Natural killer cell treated with Interleukin-12 subunit alpha and Interleukin-12 subunit beta and Interleukin-15 and Interleukin-18, amount 100 ng/mL, for 72 hours (primary cell): ENCODE measurements at places on chromosomes 1 and 21.

DNA sequence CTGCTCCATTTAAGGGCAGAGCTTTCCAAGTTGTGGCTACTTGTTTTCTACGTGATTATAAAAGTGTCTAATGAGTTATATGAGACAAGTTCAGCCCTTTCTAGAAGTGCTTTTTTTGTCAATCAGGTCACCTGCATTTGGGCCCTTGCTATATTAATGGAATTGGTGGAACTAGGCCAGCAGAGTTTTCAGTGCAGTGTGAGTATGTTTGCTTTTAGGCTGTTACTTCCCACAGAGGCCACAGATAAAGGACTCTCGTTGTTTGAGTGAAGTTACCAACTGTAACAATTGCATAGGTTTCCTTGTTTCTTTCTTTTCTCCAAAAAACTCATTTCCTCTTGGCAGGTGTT is 10.9 kb downstream of the SMAP2 start:
- DNase-seq, result no peak

- DNase-seq, result peak; percentile 90
Measured at GRCh38 chr1:233113009-233113879, 162.8 kb downstream of the NTPCR start.

DNA sequence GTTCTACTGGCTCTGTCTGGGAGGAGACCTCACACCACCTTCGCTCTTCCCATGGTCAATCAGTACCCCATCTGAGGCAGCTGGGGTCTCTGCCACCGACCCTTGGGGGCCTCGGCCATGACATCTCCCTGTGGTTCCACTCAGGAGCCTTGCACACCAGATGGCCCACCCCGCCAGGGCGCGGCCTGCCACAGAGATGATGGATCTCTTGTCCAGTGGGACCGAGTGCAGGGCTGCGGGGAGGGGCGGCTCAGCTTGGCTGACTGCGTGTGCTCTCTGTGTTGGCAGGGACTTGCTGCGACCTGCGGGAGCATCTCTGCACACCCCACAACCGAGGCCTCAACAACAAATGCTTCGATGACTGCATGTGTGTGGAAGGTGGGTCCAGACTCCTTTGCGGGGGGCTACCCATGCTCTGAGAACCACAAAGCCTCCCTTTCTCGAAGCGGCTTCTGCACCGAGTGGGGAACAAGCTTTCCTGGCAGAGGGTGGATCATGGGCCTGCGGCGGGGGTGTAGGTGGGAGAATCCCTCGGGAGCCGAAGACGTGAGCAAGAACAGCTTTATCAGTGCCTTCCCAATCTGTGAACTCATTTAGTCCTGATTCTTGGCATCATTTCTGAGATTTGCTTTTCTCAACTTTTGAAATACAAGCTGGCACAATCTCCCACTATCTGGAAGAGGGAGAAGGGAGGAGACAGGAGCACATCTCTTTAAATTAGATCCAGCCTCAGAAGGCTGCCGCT is 20.9 kb upstream of the AGTRAP start:
- DNase-seq, result no peak

GRCh38 chr1:110426854-110427253 is 19.4 kb upstream of the LAMTOR5 start:
- DNase-seq, result no peak

DNA sequence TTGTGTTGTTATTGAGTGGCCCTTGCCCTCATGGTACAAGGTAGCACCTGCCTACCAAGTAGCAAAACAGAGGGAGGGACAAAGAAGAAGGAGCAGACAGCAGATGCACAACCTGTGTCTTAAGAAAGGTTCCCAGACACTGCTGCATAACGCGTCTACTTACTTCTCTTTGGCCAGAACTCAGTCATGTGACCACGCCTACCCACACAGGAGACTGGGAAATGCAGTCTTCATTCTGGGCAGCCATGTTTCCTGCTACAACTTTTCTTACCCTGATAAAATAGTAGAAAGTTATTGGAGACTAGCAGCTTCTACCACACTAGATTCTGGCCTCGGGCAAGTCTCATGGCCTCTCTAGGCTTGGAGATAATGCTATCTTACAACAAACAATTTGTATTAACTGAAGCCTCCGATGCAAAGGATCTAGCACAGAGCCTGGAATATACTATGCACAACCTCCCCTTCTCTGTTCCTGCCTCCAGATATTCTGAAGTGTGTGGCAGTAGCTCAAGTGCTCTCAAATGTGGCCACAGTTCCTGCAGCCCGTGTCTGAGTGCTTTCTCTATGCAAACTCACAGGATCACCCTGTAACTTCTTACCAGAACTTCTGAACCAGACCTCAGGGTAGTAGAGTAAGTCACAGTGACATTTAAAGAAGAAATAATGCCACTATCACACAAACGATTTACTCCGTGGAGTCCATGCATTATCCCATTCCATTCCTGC is 34.1 kb upstream of the BTG2 start:
- no peak for DNase-seq

GRCh38 chr1:55262822-55263221 is 47.7 kb upstream of the USP24 start:
- DNase-seq, result no peak

DNA sequence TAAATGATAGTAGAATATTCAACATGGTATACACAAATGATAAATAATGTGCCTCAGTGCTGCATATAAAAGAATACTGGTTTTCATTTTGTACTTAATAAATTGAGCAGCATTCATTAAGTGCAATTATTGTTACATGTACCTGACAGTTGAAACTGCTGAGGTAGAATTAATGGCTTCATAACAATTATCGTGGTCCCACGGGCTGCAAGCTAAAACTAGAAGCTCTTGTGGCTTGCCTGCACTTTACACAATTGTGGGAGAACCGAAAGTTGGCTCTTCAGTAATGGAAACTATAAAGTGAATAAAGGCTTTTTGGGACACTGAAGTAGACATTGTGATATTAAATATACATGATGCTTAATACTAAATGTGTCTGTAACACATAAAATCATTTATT is 23.2 kb downstream of the INSL5 start:
- no peak for DNase-seq
